RWPE2 (cell line): ENCODE measurements at places on chromosomes 2 and 18.

GRCh38 chr2:224242561-224242960 lies 159.3 kb downstream of the FAM124B start:
- H3K27me3 ChIP-seq = no peaks in the 10 kb centered on the region
- H3K4me1 ChIP-seq = no peaks in the 10 kb centered on the region
- no peak for DNase-seq
- H3K27ac ChIP-seq = no peak overlapping the region
- H3K36me3 ChIP-seq = no peaks in the 10 kb centered on the region

GRCh38 chr2:159213296-159213695 lies 73.2 kb downstream of the WDSUB1 start:
- H3K27ac ChIP-seq = no peak overlapping the region
- H3K4me3 ChIP-seq = no peak overlapping the region
- no peak for DNase-seq
- no peaks in the 10 kb centered on the region for H3K27me3 ChIP-seq
- H3K36me3 ChIP-seq = peaks cover 25% of the 10 kb centered on the region

GRCh38 chr2:155223781-155224406 lies 525.4 kb downstream of the KCNJ3 start:
- H3K27me3 ChIP-seq = no peaks in the 10 kb centered on the region
- H3K4me3 ChIP-seq = no peak overlapping the region
- no peaks in the 10 kb centered on the region for H3K36me3 ChIP-seq
- H3K4me1 ChIP-seq = no peaks in the 10 kb centered on the region
- no peak for DNase-seq

GRCh38 chr2:120237491-120237902 lies 14.3 kb upstream of the TMEM185B start:
- H3K27ac ChIP-seq = peak overlapping the region; percentile 76
- H3K4me3 ChIP-seq = no peak overlapping the region
- no peak for DNase-seq
- no peaks in the 10 kb centered on the region for H3K36me3 ChIP-seq
- peaks cover 26% of the 10 kb centered on the region for H3K4me1 ChIP-seq

DNA sequence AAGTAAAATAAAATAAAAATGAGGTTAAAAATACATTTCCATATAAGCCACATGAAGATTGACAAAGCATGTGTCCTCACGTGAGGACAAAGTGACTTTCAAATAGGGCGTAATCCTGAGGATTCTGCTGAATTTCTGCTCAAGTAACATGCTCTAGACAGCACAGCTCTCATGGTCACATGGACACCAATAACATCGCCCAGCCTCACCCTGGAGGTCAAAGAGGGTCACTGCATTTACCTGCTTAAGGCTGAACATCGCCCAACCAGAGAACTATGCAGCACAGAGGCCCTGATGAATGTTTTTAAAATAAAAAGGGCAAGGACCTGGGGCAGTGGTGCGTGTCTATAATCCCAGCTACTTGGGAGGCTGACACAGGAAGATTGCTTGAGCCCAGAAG lies 30.2 kb downstream of the TGFBRAP1 start:
- H3K36me3 ChIP-seq = peaks cover 38% of the 10 kb centered on the region
- DNase-seq = no peak
- no peak overlapping the region for H3K4me3 ChIP-seq
